ENCODE measurements at places on chromosomes 11 and 22.

- DNase-seq, result no peak
Measured at GRCh38 chr11:64627371-64627770, 36.4 kb downstream of the SLC22A12 start.

- no peak for DNase-seq
Measured at GRCh38 chr11:117219455-117219854, 12.4 kb downstream of the PCSK7 start.

- DNase-seq, result no peak
Measured at GRCh38 chr11:7655253-7656217, 17.8 kb downstream of the CYB5R2 start.

DNA sequence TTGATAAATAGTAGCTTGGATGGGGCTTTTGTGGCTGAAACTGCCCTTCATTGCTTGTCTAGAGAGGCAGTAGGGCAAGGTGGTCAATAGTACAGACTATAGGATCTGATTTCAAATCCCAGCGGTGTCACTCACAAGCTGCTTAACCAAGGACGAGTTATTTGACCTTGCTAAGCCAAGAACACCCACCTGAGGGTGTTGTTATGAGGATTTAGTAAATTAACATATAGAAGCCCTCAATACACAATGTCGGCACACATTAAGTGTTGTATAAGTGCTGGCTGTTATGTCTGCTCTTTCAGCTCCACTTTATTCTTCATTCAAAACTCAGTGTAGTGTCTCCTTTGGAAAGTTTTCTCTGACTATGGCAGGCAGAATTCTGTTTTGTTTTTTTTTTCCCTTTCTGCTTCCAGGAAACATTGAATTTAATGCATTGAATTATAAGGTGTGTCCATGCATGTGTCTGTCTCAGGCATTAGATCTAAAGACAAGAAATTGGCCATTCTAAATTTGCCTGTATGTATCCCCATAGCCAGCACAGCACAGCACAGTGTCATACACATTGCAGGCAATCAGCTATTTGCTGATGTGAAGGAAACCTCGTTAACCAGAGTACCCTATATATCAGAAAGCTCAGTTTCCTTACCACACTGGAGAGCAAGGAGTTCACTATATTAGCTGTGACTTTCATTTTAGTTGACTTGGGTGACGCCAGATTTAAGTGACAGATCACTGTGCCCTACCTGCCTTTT is 212.1 kb downstream of the NELL1 start:
- no peak for DNase-seq
